ENCODE measurements at places on chromosomes 5 and 9.

DNA sequence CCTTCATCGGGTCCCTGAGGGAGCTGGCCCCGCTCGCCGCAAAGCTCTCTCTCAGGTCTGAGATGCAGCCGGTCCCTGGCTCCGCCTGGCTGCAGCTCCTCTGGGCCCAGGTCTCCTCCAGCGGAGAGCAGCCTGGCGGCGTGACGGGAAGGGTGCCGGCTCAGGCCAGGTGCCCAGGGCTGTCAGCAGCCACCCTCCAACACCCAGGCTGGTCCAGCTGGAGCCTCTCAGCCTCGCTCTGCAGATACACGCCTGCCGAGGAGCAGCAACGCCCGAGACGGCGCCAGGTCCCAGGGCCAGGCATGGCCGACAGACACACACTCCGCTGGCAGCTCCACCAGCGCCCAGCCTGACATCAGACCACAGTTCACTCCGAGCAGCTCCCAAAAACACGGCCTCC lies 25.6 kb downstream of the FAM163B start:
- no peak for DNase-seq

DNA sequence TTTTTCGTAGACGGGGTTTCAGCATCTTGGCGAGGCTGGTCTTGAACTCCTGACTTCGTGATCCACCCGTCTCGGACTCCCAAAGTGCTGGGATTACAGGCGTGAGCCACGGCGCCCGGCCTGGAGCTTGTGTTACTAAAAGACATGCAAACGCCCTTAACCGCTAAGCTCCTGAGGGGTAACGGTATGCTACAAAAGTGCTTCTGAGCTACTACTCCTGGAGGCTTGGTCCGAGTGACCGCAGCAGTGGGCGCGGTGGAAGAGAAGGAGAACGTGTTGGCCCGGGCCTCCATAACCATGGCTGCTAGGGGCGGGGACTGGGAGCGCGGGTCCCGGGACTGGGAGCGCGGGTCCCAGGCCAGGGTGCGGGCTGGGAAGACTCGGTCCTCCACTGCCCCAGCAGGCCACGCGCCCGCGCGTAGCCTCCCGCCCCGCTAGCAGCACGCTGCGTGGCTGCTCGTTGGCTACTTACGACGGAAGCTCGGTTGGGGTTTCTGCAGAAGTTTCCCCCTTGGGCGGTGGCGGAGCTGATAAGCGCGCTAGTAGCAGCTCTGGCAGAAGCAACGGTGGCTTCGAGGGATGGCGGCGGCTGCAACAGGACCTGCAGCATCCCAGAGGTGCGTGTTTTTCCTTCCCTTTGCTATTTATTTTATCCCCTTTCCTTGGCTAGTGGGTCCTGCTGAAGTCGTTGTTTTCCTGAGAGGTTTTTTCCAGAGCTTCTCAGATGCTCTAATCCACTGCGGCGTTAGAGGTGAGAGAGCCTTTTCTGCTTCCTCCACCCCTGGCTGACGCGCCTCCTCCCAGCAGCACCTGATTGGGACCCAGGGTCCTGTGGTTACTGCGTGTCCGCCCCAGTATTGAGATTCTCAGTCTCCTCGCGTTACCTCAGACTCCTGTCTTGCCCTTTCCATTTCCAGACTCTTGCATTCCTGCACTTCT lies 69.2 kb upstream of the CCDC180 start:
- DNase-seq = peak; percentile 46

- DNase-seq = no peak
Measured at GRCh38 chr9:12415361-12415760, 277.8 kb upstream of the TYRP1 start.

DNA sequence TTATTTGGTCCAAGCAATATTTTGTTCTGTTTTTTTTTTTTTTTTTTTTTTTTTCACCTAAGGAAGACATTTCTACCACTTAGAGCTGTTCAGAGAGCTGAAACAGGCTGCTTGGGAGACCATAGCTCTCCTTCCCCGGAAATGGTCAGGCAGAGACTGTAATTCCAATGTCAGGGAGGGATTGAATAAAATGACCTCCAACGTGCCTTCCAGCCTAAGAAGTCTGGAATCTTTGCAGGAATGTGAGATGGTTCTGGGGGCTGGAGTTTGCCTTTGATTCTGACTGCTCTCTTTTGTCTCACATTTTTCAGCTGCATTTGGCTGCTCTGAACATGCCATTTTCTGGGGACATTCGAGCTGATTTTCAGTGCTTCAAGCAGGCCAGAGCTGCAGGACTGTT lies 38.3 kb upstream of the TGFBR1 start:
- DNase-seq = no peak

- no peak for DNase-seq
Measured at GRCh38 chr9:12266758-12267157, 426.4 kb upstream of the TYRP1 start.

GRCh38 chr5:54902791-54903473 lies 82.5 kb downstream of the ESM1 start:
- DNase-seq = no peak

GRCh38 chr9:18905028-18905882 lies 127.8 kb downstream of the SAXO1 start:
- DNase-seq = no peak

- DNase-seq = no peak
Measured at GRCh38 chr5:35274839-35275509, 44.7 kb upstream of the PRLR start.

DNA sequence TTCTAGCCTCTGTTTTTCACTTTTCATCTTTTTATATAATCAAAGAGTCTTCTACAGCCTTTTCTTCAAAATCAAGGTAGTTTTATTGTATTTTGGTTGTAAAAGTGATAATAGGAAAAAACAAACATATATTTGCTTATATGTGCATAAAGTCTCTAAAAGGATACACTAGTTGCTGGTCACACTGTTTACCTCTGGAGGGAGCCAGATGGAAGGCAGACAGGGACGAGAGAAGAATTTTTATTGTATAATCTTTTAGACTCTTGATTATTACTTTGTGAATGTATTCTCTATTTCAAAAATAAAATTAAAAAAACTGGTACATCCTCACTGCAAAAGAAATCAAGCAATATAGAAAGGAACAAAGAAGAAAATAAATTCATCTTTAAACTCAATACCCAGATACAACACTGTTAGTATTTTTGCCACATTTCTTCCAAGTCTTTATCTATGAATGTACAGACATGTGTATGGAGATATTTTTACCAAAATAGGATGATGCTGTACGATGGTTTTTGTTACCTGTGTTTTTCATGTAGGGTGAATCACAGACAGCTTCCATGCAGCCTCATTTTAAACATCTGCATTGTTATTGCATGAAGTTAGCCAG lies 6.1 kb upstream of the RNF183 start:
- DNase-seq = no peak

DNA sequence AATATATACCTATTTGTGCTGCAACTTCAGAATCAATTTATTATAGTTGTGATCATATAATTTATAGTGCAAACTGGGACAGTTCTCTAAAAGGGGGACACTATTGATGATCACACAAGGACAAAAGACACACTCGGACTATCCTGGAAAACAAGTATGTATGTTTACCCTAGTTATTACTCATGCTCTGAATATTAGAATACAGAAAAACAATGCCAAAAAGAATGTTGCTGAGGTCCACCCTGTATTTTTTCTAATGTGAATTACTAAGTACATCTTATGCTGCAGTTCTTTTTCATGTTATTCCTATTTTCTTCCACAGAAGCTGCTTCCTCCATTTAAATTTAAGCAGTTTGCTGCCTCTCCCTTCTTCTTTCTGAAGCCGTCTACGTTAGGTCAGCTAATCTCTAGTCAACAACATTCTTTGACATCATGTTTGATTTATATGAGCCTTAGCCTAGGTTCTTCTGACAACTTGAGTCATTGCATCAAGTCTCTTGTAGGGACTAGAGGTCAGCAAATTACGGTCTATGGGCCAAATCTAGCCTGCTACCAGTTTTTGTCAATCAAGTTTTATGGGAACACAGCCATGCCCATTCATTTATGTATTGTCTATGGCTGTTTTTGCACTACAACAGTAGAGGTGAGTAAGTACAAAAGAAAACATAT lies 40.1 kb upstream of the PPP3R2 start:
- no peak for DNase-seq

DNA sequence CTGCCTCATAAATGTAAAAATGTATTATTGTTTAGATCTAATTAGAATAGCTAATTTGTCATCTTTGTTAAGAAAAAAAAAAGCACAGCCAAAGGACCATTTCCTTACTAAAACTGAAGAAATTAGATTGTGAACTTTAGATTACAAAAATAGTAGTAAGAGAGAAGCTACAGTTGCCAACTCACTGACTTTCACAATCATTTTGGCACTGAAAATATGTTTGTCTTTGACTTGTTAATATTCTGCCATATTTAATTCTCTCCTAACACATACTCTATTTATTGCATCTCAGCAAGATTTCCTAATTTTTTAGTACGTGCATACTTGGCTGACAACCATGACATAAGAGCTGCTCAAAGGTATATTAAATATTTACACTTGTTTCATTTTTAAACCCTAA lies 297.1 kb downstream of the TUSC1 start:
- DNase-seq = no peak

DNA sequence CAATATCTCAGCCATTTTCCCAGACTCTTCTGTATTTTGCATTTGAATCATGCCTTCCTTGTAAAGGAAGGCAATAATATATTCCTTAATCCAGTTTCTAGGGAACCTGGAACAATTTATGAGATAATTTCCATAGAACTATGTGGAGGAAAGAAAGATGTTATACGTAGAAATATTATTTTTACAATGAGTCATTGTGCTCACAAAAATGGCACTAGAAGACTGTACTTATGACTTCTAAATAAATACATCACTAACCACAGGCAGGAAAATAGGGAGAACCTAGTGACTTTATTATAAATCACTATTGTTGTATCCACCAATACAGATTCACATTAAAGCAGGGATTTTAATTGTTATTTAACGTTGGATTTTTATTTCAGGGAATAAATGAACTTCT lies 87.6 kb downstream of the FBXO38 start:
- no peak for DNase-seq
